Activated CD4-positive, alpha-beta T cell treated with anti-CD3 and anti-CD28 coated beads, Interleukin-2, amount 50 U/mL, for 1 hour (primary cell): ENCODE measurements at places on chromosomes 11 and 22.

DNA sequence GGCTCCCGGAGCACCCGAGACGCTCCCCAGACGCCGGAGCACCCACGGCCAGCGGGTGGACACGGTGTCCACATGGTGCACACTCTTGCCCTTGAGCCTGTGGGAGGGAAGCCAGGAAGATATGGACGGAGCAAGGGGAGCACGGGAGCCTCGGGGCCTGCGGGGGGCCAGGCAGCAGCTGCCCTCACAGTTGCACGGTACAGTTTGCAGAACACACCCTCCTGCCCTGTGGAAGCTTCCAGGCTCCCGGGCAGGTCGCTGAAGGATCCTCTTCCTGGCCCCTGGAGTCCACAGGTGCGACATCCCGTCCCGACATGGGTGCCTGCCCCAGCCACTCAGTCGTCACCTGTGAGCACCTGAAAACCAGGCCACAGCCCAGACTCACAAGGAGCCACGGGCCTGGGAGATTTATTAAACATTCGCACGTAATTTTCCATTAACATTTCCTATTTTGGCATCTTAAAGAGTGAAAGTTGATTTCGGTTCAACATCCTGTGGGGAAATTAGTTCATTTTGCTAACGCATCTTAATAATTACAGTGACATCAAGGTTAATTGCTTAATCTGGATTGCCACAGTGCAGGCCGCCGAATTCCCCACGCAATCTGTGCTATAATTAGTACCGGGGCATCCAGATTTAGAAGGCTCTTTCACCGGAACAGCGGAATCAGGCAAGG is 253.3 kb downstream of the BRD1 start:
- DNase-seq: no peak

GRCh38 chr11:118882491-118882890 is 1.2 kb upstream of the CXCR5 start:
- DNase-seq: no peak

GRCh38 chr22:19070397-19071169 is 51.6 kb downstream of the DGCR2 start:
- no peak for DNase-seq

DNA sequence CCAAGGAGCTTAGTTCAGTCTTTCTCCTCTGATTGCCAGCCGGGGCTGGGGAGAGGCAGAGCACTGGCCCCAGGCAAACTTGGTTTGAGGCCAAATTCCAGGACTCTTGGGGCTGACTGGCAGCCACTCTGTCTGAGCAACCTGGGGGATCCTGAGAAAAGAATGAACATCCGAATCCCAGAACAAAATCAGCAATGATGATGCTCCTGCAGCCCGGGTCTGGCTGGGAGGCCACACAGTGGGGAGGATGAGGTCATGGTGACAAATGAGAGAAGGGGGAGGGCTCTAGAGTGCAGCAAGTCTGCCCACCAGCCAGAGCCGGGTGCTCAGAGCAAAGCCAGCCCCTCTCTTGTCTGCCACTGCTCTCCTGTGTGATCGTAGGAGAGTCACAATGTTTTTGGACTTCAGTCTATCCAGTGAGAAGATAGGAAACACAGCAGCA is 71.8 kb upstream of the PAX6 start:
- DNase-seq: no peak

DNA sequence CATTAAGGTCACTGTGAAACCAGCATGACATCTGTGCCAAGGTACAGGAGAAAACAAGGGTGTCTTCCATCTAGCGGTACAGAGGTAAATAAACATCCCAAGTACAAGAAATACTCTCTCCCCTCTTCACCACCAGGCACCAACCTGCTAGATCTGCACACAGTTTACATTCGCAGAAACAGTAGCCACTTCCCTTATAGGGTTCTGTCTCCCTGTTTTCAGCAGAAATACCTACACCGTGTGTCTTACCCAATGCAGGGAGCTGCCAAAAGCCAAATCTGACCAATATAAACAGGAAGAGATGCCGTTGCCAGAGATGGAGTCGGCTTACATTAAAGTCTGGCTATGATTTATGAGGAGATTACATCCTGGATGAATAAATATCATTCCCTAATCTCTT is 1.2 kb downstream of the SCN4B start:
- DNase-seq: no peak

DNA sequence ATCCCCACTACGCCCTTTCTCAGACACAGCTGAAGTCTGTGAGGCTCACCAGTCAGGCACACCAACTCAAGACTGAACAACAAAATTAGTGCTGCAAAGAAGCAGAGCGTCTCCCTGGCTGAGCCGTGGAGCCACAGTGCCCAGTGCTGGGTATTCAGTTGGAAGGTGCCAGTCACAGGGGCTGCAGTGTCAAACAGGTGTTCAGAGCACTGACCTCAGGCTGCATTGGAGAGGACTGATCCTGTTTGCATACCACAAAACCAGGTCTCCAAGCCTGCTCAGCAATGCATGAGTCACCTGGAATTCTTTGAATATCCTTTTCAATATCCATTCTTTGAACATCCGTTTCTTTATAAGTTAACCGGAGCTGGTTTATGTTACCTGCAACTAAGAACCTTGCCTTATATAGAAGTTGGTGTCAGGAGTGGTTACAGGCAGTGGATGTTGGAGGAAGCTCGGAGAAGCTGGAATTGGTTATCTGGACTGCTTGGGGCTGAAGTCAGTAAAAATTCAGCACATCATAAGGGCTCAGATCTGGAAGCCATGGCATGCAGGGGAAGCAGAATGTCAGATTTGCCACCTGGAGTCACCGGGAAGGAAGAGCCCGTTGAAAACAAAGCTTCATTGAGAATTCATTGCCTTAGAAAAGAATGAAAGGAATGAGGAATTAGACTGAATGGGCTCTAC is 30.3 kb downstream of the PDGFB start:
- DNase-seq: no peak

DNA sequence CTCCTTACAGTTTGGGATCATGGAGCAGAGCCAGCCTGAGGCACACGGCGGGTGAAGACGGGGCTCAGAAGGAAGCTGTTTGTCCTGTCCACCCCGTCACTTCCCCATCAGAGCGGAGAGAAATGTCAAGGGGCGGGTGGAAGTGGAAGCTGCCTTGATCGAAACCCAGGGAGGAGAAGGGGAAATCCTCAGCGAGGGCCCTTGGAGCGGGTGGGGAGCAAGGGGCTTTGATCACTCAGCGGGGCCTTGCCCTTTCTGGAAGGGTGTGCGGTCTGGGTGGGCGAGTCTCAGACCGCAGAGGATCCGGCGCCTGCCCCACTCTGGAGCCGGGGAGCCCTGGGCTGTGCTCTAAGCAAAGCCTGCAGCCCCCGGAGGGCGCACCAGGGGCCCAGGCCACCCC is 320.4 kb downstream of the NTM start:
- no peak for DNase-seq

- no peak for DNase-seq
These were observed 145.0 kb upstream of the GRK3 start for GRCh38 chr22:25419247-25420113.

- no peak for DNase-seq
These were observed 4.5 kb downstream of the PATE1 start for GRCh38 chr11:125750629-125751028.

DNA sequence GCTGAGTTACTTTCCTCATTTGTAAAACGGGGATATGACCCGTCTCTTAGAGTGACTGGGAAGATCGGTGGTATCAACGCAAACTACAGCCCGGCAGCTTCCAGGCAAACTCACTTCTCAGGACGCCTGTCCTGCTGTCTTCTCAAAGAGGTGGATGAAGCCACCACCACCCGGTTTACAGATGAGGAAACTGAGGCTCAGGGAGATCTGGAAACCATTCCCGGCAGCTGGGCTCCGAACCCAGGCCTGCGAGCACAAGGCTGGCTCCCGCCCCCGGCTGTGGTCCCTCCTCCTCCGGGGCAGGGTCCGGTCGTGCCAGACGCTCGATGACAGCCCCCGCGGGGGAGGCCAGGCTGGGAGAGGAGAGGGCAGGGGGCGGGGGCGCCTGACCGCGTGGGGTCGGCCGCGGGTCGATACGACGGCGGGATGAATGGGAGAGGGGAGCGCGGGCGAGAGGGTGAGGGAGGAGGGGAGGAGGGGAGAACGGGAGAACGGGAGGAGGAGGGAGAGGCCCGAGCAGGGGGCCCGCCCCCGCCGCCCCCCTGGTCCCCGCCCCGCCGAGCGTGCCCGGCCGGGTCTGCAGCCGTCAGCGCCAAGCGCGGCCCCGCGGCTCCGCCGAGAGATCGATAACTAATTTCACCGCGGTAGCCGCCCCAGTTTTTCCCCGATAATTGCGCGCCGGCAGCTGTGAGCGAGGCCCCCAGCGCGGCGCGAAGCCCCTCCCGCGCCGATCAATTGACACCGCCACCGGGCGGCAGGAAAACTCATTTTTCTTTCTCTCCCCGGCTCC is 14.0 kb downstream of the IGLL1 start:
- DNase-seq: no peak

DNA sequence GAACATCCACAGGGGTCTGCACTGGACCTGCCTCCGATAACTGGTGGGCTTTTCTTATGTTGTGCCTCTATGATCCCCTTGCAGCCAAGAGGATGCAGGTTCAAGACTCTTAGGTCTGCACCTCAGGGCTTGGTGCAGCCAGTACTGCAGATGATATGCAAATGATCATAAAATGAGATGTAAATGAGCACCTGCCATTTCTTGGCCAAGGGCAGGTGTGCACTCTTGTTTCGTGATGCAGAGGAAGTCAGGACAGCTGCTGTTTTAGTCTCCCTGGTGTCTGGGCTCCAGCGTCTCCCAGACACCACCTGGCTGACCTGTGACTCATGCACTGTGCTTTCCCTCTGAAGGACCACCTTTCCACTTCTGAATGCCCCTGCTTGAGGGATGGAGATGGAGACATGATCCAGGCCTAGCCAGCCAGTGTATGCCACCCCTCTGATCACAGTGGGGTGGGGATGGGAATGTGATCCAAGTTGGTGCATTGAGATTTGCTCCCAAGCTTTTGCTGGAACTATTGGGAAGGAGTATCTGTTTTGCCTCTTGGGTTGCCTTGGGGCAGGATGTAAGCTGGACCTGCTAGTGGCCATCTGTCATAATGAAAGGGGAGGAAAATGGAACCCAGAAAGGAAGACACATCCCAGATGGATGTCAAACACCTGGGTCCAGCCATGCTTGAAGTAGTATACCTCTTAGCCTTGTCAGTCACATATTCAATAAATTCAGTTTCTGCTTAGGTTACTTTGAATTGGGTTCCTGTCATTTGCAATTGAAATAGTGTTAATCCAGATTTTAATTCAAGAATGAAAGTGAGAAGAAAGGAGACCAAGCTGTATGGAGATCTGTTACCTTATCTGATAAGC is 3.3 kb upstream of the KCNJ11 start:
- no peak for DNase-seq

- DNase-seq: no peak
These were observed 11.8 kb downstream of the ANO9 start for GRCh38 chr11:429931-430456.

GRCh38 chr22:29148036-29148435 is 57.7 kb upstream of the EMID1 start:
- DNase-seq: no peak

GRCh38 chr11:1875093-1875850 is 16.4 kb downstream of the PRR33 start:
- no peak for DNase-seq

DNA sequence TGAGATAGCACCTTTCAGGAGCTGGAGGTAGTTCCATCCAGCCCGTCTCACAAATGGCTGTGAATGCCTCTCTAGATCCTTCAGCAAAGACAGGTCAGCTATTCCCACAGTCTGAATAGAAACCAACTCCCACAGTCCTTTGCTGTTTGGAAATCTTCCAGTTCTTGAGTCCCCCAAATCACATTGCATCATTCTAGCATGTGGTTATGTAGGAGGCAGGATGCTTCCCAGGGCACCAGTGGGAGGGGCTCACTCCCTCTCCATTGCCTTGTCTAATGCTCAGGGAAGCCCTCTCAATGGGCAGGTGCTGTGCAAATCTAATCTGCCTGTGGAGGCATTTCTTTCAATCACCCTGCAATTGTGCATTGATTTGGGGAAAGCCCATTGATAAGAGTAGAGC is 14.6 kb downstream of the NAV2 start:
- DNase-seq: no peak

DNA sequence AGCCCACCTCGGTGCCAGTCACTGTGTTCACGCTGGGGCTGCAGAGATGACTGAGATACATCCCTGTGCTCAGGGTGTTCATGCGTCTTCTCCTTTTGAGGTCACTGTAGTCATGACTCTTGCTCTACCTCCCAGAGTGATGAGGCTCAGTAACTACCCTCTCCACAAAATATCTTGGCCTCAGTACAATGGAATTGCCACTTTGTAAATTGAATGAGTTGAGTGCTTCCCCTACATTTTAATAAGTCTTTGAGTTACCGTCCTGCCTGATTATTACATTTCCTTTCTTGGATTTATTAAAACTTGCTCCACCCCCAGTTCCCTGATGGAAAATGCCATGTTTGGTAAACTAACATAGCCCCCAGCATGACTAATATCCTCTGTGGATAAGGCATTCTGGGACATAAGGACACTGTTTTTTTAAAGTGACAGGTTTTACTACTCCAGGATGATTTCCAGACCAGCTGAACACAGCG is 15.9 kb downstream of the PRSS23 start:
- DNase-seq: no peak

GRCh38 chr11:129770993-129771392 is 44.7 kb upstream of the TMEM45B start:
- DNase-seq: no peak

DNA sequence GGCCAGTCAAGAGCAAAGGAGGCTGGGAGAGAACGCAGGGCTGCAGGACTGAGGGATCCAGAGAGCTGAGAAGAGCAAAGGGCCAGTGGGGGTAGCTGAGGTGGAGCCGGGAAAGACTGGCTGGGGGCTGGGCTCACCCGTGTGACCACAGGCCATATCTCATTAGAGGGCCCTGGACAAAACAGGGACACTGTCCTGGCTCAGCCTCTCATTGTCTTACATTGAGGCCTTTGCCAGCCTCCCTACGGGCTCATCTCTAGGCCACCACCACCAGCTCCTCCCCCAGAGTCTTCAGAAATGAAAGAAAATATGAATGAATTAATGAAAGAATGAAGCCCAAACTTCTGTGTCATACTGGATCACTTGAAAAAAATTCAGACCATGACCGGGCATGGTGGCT is 9.2 kb downstream of the RAB36 start:
- no peak for DNase-seq

- DNase-seq: no peak
These were observed 5.3 kb downstream of the MMP11 start for GRCh38 chr22:23777776-23778576.

GRCh38 chr11:4508886-4509285 is 26.4 kb downstream of the OR52K1 start:
- DNase-seq: no peak

- DNase-seq: no peak
These were observed 6.4 kb downstream of the FADS2 start for GRCh38 chr11:61834278-61835048.

GRCh38 chr11:3127706-3128355 is 37.3 kb downstream of the OSBPL5 start:
- no peak for DNase-seq

DNA sequence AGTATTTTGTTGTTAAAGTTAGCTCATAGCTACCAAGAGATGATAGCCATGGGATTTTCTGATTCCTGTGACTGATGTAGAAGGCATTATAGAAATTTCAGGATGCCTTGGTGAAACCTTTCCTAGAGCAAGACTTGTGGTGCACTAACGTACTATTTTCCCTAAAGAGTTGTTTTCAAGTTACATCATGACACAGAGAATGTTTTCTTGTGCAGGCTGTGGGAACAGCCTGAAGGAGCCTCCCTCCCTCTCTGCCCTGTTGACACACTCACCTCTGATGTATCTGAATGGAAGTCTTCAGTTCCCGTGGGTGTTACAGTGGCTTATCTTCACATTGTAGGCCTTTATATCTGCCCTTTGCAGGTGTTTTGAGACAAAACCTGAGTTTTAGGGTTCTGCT is 121.6 kb downstream of the LDLRAD3 start:
- no peak for DNase-seq
